ENCODE measurements at places on chromosomes 6 and 20.

DNA sequence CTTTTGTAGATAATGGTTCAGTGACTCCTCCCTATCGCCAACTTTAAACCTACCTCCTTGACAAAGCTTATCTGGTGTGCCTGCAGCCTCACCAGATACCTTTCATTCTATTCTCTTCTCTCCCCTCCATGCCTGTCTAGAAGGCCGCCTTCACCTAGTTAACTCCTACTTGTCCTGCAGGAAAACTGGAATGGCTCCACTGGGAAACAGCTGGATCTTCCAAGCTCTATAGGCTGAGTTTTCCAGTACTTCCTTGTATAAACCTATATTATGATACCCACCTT lies 6.2 kb downstream of the PRKN start:
- DNase-seq = no peak

- DNase-seq = no peak
These were observed 40.1 kb downstream of the TRAF3IP2 start for GRCh38 chr6:111565326-111566221.

- DNase-seq = peak; percentile 83
These were observed 1.4 kb downstream of the CLIC1 start for GRCh38 chr6:31734821-31735406.

GRCh38 chr6:163496205-163496604 lies 81.7 kb downstream of the QKI start:
- DNase-seq = no peak

- no peak for DNase-seq
These were observed 41.9 kb upstream of the SDHAF4 start for GRCh38 chr6:70524721-70525286.

- DNase-seq = no peak
These were observed 6.4 kb downstream of the CNKSR3 start for GRCh38 chr6:154504102-154504501.

DNA sequence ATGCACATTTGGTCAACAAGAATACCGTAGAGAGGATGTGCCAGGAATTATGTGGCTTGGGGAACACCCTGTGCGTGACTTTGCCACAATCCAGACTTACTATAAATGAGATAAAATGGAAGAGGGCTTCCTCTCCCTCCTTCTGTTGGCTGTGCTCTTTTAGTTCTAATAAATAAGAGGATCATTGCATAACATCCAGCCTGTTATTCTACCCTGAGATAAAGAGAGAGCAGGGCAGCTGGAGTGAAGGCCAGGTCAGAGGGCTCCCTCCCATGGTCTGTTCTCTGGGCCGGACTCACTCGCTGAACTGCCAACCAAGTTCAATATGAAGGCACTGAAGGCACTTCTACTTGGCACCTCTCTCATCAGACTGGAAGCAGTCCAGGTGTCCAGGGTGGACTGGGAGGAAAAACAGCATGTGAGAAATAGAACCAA lies 91.7 kb downstream of the MTFR2 start:
- no peak for DNase-seq

DNA sequence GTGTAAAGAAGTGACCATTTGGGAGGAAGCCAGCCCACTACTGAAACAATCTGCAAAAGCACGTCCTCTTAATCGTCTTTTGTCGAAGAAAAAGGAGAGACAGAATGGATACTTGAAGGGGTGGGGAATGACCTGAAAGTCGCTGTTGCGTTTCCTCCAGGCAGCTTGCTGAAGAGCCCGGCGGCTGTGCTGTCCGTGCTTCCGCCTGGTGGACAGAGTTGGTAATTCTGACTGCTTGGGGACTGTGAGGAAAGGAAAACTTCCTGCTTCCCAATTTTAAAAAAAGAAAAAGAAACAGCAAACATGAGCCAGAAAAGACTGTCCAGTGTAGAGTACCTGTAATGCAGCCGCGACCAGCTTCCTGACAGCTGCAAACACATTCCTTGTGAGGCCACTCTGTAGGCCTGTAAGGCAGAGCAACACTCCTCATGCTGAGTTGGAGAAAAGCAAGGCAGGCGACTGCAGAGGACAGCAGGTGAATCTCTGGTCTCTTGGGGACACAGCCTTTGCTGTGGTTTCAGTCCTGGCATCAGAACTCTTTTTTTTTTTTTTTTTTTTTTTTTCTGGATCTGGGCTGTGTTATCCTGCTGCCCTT lies 251.1 kb upstream of the TBX18 start:
- DNase-seq = peak; percentile 38

DNA sequence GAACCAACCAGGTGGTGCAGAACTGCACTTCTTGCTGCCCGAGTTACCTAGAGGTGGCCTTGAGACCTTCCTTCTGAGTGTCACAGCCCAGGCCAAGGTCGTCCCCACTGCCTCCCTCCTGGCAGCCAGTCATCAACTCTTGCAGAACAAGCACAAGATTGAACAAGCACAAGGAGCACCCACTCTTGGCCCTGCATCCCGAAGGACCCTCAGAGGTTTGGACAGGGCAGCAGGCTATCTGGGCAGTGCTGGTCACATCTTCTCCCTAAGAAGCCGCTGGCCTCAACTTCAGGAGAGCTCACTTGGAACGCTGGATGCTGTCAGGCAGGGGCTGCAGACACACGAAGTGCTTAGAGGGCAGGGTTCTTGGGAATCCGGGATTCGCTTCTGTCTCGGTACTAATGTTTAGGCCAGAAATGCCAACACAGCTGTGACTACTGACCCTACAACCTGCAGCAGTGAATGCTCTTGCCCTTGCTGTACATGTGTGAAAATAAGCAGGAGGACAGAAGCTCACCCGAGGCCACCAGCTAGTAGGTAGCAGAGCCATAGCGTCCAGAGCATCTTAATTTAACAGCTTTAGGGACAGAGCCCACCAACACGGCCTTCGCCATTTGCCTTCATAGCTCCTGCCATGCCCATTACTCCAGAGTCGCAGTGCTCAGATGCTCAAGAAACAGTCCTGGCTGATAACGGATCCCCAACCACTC lies 4.0 kb upstream of the ACSS1 start:
- DNase-seq = no peak

- DNase-seq = no peak
These were observed 110.0 kb upstream of the SLC22A23 start for GRCh38 chr6:3566812-3567211.

- DNase-seq = no peak
These were observed 102.6 kb downstream of the KIF13A start for GRCh38 chr6:17884498-17885478.

DNA sequence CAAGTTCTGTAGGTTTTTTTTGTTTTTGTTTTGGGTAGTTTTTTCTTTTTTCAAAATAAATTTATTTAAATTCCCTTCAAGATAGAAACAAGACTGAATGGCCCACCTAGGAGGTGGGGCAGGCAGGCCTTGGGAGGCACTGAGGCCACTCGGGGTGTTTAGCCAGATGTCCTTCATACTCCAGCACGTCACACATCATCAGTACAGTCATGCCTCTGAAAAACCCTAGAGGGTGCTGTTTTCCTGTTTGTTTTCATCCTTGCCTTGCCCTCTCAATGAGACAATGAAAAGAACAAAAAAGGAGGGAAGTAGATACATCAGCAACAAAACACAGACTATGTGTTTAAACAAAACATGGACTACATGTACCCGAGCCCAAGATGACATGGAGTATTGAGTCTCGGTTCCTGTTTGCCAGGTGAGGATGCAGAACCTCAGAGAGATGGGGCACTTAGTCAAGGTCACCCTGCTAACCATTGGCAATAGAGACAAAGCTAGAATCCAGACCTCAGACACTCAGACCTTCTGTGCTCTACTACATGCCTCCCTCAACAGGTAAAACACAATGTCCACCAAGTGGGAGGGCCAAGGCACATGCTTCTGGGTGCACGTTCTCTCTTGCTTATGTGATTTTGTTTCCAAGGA lies 26.8 kb upstream of the CLIC5 start:
- no peak for DNase-seq

DNA sequence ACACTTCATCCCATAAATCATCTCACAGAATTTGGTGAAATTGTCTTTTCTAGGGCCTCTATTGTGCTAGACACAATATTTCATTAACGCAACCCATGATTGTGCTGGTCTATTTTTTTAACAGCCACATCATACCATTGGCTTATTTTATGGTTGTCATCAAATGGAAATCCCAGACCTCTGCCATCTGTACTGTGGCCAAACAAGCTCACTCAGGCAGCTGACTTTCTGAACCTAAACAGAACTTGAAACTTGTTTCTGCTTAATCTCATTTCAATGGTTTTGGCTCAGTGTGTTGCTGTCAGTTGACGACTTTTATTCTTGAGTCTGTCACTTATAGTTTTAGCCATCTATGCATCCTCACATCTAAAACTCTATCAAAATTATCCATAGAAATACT lies 111.8 kb downstream of the HAO1 start:
- DNase-seq = no peak

DNA sequence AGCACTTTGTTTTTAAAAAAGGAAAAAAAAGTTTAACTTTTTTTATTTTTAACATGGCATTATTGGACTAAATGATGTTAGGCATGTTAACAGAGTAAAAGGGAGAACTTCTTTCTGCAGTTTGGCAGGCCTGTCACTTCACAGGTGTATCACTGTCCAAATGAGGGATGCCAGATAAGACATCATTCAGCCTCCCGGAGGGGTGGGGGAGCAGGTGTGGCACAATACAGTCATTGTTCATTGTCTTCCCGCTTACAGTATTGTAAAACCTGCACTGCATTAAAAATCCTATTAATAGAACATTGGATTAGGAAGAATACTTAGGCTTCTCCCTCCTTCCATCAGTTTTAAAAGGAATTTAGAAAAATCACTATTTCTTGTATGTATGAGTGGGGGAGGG lies 80.7 kb downstream of the CARMIL1 start:
- no peak for DNase-seq

DNA sequence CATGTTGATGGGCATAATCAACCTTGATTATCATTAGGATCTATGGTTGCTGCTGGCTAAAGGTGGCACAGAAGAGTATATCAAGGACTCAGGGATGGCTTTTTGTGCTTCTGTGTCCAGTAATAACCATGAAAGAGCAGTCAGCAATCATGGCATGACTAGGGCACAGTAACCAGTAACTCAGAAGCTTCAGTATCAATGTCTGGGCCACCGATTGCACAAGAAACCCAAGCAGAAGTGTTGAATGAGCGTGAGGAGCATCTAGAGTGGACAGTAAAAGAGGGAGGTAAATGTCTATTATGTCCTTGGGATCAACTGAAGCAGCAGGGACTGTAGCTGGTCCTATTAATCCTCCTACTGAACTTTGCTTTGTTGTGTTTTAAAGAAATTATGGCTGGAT lies 81.5 kb upstream of the F13A1 start:
- no peak for DNase-seq

- DNase-seq = no peak
These were observed 126.8 kb upstream of the SLC35B3 start for GRCh38 chr6:8562125-8562524.

GRCh38 chr6:76992553-76992952 lies 470.7 kb downstream of the HTR1B start:
- DNase-seq = no peak

GRCh38 chr6:116229287-116229913 lies 24.5 kb downstream of the TSPYL4 start:
- DNase-seq = no peak

DNA sequence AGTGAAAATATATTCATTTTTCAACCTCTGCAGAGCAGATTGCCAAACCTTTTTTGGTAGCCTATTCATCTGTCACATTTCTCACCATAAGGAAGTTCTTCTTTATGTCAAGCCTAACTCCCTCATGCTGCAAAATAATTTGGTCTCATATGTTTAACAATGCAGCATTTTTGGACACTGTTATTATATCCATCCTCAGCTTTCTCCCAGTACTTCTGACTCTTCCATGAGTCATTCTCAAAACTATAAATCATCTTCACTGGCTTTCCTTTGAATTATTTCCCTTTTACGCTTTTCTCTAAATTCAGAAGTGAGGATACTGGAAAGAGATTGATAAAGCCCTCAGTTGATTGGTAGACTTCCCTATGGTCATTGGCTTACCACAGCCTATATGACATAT lies 192.2 kb downstream of the TPBG start:
- no peak for DNase-seq

DNA sequence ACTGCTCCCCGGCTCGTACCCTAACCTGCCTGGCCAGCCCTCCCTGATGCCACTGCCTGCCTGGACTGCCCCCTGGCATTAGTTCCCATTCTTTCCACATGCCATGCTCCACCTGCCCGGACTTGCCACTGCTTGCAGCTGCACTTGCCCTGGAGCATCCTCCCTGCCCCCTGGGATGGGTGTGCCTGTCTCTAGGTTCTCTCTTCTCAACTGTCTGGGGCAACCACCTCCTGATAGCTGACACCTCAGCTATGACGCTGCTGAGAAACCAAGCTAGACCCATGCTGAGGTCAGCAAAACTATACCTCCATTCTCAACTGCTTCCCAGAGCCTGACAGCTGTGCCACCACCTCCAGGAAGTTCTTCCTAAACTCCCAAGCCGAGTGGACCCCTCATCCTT lies 72.1 kb downstream of the PERP start:
- DNase-seq = no peak

GRCh38 chr6:50272611-50273010 lies 222.9 kb upstream of the DEFB112 start:
- DNase-seq = no peak

- DNase-seq = no peak
These were observed 505 bp upstream of the DEFB115 start for GRCh38 chr20:31256959-31257358.

- no peak for DNase-seq
These were observed 9.5 kb downstream of the CNKSR3 start for GRCh38 chr6:154500769-154501577.
